Activated CD4-positive, alpha-beta T cell treated with anti-CD3 and anti-CD28 coated beads for 4 hours (primary cell): ENCODE measurements at places on chromosomes 2 and 18.

- DNase-seq: no peak
Observed at GRCh38 chr18:23935804-23936203, 78.8 kb upstream of the TTC39C start.

DNA sequence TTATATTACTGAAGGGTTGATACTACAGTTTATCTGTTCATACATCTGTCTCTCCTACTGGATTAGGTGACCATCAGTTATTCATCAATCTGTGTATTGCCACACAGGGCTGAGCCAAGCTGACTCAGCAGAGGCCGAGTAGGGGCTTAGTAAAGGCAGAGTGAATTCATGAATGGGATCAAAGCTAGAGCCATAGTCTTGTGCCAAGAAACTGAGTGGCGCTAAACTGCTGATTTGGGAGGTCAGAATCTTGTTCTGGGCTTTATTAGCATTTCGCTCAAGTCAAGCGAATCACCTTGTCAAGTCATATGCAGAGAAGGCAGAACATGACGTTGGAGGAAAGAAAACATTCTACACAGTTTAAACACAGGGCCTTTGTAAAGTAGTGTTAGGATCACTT, 34.1 kb downstream of the SOCS6 start:
- no peak for DNase-seq

GRCh38 chr2:197931661-197932312, 127.4 kb downstream of the PLCL1 start:
- DNase-seq: no peak

DNA sequence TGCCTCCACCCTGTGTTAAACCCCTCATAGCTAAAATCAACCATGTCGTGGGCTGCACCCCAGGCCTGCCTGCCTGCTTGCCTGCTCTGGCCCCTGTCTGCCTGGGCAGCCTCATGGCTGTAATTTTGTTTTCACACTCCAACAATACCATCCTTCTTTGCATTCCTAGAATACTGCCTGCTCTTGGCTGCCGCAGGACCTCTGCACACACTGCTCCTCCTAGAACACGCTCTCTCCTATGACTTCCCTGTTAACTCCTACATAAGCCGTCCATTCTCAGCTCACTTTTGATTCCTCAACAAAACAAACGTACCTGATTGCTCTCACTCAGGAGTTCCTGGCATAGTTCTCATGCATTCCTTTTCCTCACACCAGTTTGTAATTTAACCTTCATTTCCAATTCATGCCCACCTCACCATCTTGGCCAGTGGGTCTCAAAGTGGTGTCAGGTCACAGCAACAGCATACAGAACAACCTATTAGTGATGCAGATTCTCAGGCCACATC, 2.5 kb downstream of the UXS1 start:
- DNase-seq: no peak

DNA sequence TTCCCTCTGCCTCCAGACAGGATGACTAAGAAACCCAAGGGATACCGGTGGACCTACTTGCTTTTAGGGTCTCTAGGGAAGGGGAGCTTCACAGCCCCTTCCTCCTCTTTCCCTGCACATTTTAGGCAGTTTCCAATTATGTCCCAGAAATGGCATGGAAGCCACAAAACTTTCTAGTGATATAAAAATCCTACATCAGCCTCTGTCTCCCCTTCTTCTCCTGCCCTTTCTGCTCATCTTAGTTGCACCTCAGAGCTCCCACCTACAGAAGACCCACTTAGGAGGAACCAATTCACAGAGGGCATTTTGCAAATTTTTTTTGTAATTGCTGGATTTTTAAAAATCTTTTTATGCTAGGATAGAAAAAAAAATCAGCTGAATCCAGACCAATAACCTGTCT, 263.1 kb downstream of the TNS1 start:
- DNase-seq: no peak
